Heart left ventricle (tissue), 16 donors: ENCODE measurements at places on chromosomes 13 and 19. TPM values are rescaled to one million over a fixed set of nuclear protein-coding genes. Genes with fewer than 3 reads are reported as not detected.

CUL4A gene
- 121 TPM for total RNA-seq

CCDC169 gene
- 1.4 TPM for total RNA-seq

PABPC3 gene
- 0.08 TPM for total RNA-seq

FGF21 gene
- total RNA-seq: not detected

RDH8 gene
- not detected for total RNA-seq

MEGF8 gene
- 36.6 TPM for total RNA-seq

CYP2A7 gene
- not detected for total RNA-seq

SIGLEC12 gene
- total RNA-seq: 0.43 TPM

LILRA2 gene
- 1.5 TPM for total RNA-seq

TRPM4 gene
- total RNA-seq: 25.4 TPM

CYP2B6 gene
- total RNA-seq: not detected

SYCN gene
- total RNA-seq: 0.77 TPM

ATCAY gene
- not detected for total RNA-seq

F2RL3 gene
- 0.57 TPM for total RNA-seq

GRIN2D gene
- total RNA-seq: 0.19 TPM

RASA3 gene
- total RNA-seq: 8.3 TPM

IZUMO4 gene
- 2.0 TPM for total RNA-seq

RUBCNL gene
- total RNA-seq: 0.40 TPM

EDNRB gene
- 9.8 TPM for total RNA-seq

SAMD4B gene
- total RNA-seq: 50.6 TPM

NOVA2 gene
- 10.0 TPM for total RNA-seq

PPM1N gene
- not detected for total RNA-seq

INSL3 gene
- total RNA-seq: not detected

ZNF738 gene
- 4.4 TPM for total RNA-seq

KLK4 gene
- total RNA-seq: not detected

SIGLEC10 gene
- total RNA-seq: 0.31 TPM

HCN2 gene
- total RNA-seq: 19.5 TPM

RGL3 gene
- total RNA-seq: 2.1 TPM

IGFL2 gene
- not detected for total RNA-seq

TMPRSS9 gene
- total RNA-seq: not detected

UGGT2 gene
- total RNA-seq: 15.3 TPM

SUGT1 gene
- total RNA-seq: 47.4 TPM

JUND gene
- 352 TPM for total RNA-seq

PLA2G4C gene
- total RNA-seq: 47.8 TPM

SHISA2 gene
- 0.09 TPM for total RNA-seq

FRY gene
- total RNA-seq: 204 TPM

ZNF112 gene
- total RNA-seq: 3.5 TPM

ZNF320 gene
- total RNA-seq: 9.2 TPM

ZNF837 gene
- not detected for total RNA-seq

ZNF729 gene
- not detected for total RNA-seq

C19orf33 gene
- total RNA-seq: 12.1 TPM

FCER2 gene
- total RNA-seq: not detected

PSG5 gene
- not detected for total RNA-seq

CCDC70 gene
- not detected for total RNA-seq

VSIG10L gene
- total RNA-seq: 0.74 TPM

ATXN8OS gene
- total RNA-seq: not detected

CEACAM1 gene
- total RNA-seq: 1.6 TPM

GSX1 gene
- total RNA-seq: not detected

CEACAM7 gene
- not detected for total RNA-seq

DNAJC3 gene
- 33.9 TPM for total RNA-seq

YJEFN3 gene
- 5.4 TPM for total RNA-seq

ZNF558 gene
- total RNA-seq: 9.4 TPM

FIZ1 gene
- total RNA-seq: 11.2 TPM

CCDC9 gene
- total RNA-seq: 19.7 TPM
